ENCODE measurements at places on chromosomes 16 and 17. TPM values are rescaled to one million over a fixed set of nuclear protein-coding genes. Genes with fewer than 3 reads are reported as not detected.

Gene MAFG
- 23.3 TPM for total RNA-seq

DNA sequence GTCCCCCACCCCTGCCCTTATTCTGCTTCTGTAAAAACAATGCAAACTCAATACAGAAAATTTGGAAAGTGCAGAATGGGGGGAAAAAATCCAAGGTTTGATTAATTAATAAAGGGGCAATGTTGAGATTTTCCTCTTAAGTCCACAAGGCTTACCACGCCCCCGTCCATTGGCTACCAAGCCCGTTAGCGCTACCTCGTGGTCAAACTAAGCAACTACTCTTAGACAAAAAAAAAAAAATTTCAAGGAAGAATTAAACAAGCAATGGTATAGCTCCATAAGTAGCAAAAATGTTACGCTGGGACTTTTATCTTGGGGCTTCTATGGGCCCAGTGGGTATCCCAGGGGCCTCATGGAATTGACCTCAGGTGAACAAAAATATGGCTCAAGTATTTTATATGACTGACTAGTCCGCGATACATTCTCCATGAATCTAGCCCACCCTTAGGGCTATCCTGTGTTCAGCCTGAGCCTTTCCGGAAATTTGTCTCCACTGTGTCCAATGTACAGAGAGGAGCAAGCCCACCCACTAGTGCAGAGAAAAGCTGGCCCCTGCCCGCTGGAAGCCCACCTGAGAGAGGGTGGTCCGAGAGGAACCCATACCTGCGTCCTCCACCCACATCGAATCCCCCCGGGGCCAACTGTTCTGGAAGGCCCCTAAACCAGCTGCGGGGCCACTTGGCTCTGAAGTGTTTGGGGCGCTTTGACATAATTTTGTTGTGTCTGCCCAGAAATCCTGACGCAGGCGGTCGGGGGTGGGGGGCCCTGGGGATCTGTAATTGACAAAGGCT, 19.1 kb upstream of the TEX2 start:
- DNase-seq: peak; percentile 84

- peak; percentile 89 for DNase-seq
Observed at GRCh38 chr16:4376126-4376892, 4.7 kb downstream of the VASN start.

Gene PNPO
- total RNA-seq: 49.2 TPM

GRCh38 chr16:57997528-57998265, 2.8 kb downstream of the ZNF319 start:
- no peak for DNase-seq

- DNase-seq: peak; percentile 80
Observed at GRCh38 chr16:31876951-31877828, 3.6 kb downstream of the ZNF267 start.

DNA sequence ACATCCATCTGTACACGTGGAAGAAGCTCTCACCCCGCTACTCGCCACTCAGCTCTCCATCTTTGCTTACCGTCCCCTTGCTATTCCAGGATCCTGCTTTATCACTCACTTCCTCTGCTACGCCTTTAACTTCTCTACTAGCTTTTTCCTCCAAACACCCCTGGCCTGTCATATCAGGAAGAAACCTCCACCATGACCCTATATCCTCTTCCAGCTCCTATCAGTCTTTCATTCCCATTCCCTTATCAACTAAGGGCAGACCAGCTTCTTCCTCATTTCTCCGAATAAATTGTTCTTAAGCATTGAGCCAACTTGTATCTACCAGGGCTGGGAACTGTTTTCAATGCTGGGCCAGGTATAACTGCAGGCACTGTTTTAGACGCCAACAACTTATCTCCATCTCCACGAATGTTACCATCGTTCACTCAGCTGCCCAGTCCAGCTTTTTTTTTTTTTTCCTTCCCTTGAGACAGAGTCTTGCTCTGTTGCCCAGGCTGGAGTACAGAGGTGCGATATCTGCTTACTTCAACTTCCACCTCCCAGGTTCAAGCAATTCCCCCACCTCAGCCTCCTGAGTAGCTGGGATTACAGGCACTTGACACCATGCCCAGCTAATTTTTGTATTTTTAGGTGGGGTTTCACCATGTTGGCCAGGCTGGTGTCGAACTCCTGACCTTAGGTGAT, 4.3 kb downstream of the IQCK start:
- no peak for DNase-seq

- no peak for DNase-seq
Observed at GRCh38 chr16:23856251-23856709, 20.5 kb downstream of the PRKCB start.

Gene DLX4
- not detected for total RNA-seq

Gene NXN
- 124 TPM for total RNA-seq

Gene NOG
- total RNA-seq: 0.64 TPM

GRCh38 chr17:46848534-46848933, 2.8 kb upstream of the WNT9B start:
- DNase-seq: no peak

- peak; percentile 57 for DNase-seq
Observed at GRCh38 chr17:47611372-47612350, 38.1 kb upstream of the KPNB1 start.

Gene ZG16B
- total RNA-seq: 0.64 TPM

GRCh38 chr16:66359811-66360608, 6.5 kb upstream of the CDH5 start:
- no peak for DNase-seq

All from fibroblast of villous mesenchyme (primary cell).